CD4-positive, CD25-positive, alpha-beta regulatory T cell (primary cell): ENCODE measurements at places on chromosomes 3 and 15. TPM values are rescaled to one million over a fixed set of nuclear protein-coding genes. Genes with fewer than 3 reads are reported as not detected.

DNA sequence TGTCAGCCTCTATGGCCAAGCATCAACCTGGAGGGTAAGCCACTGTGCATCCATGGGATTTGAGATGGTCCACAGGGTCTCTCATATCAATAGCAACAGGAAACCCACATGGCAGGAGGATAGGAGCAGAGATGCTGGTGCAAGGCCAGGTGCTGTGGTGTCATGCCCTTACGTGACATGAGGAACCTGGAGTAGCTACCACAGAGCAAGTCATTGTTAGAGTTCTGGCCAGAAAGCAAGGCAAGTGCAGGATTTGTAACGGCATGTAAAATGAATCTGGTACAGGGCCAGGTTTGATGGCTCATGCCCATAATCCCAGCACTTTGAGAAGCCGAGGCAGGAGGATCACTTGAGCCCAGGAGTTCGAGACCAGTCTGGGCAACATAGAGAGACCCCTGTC is 14.8 kb upstream of the ZNF774 start:
- no peaks in the 10 kb centered on the region for H3K27me3 ChIP-seq
- no peak for DNase-seq
- no peaks in the 10 kb centered on the region for H3K36me3 ChIP-seq
- peaks cover under 1% of the 10 kb centered on the region for H3K4me1 ChIP-seq
- H3K27ac ChIP-seq = no peak overlapping the region

DNA sequence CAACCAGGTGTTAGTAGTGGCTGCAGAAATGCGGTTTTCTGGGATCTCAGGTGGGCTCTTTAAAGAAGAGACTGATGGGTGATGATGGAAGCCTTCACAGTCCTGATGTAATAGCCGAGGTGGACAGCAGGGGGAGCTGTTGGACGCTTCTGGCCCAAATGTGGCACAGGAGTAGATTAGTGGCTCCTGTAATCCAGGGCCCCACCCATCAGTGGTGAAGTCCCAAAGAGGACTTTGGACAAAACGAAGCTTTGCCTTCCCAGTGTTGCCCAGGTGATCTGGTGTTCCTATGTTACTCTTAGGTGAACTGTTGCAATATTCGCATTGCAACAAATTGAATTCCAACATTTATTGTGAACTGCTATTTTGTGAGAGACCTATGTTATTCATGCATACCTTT is 31.8 kb upstream of the MYZAP start:
- H3K36me3 ChIP-seq = no peaks in the 10 kb centered on the region
- H3K4me3 ChIP-seq = no peak overlapping the region
- peaks cover 13% of the 10 kb centered on the region for H3K4me1 ChIP-seq
- H3K27ac ChIP-seq = no peak overlapping the region
- DNase-seq = peak; percentile 53

GRCh38 chr3:126274735-126275619 is 82.2 kb downstream of the KLF15 start:
- no peaks in the 10 kb centered on the region for H3K27me3 ChIP-seq
- H3K36me3 ChIP-seq = no peaks in the 10 kb centered on the region
- DNase-seq = no peak
- H3K4me1 ChIP-seq = no peaks in the 10 kb centered on the region

The PLA2G4F gene
- total RNA-seq = not detected

GRCh38 chr3:31230425-31231223 is 302.1 kb upstream of the STT3B start:
- no peaks in the 10 kb centered on the region for H3K27me3 ChIP-seq
- peaks cover 58% of the 10 kb centered on the region for H3K4me1 ChIP-seq
- H3K36me3 ChIP-seq = no peaks in the 10 kb centered on the region
- peak; percentile 78 for DNase-seq
- H3K27ac ChIP-seq = no peak overlapping the region
- H3K4me3 ChIP-seq = peak overlapping the region; percentile 42

GRCh38 chr15:101058735-101059134 is 139.6 kb downstream of the LRRK1 start:
- no peaks in the 10 kb centered on the region for H3K4me1 ChIP-seq
- no peaks in the 10 kb centered on the region for H3K36me3 ChIP-seq
- DNase-seq = no peak
- H3K27ac ChIP-seq = no peak overlapping the region
- H3K4me3 ChIP-seq = no peak overlapping the region

DNA sequence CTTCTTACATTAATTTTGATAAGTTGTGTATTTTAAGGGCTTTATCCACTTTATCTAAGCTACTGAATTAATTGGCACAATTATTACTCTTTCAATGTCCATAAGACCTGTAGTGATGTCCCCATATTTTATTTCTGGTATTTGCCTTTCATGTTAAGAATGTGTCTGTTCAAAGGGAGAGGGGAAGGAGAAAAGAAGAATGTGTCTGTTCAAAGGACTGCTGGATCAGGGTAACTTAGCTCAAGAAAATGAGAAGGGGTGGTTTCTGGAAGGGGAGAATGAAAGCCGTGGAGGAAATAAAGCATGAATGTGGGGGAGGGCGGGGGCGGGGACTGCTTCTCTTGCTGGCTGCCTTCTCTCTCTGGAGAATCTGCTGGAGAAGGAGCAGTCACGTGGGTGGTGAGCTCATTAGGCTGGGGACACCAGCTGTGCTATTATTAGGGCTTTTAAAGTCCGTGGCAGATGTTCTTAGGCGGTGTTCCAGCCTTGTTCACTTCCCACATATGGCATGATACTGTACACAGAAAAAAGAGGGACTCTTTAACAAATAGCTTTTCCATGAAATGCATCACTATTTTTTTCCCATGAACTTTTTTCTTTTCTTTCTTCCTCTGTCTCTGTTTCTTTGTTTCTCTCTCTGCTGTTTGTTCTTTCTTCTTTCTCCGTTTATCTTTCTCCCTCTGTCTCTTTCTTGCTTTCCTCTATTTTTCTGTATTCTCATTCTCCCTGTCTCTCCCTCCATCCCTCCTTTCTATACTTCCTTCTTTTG is 63.7 kb upstream of the ULK4 start:
- no peaks in the 10 kb centered on the region for H3K27me3 ChIP-seq
- H3K27ac ChIP-seq = no peak overlapping the region
- H3K36me3 ChIP-seq = no peaks in the 10 kb centered on the region
- no peak for DNase-seq
- peaks cover 6% of the 10 kb centered on the region for H3K4me1 ChIP-seq
- no peak overlapping the region for H3K4me3 ChIP-seq

GRCh38 chr3:177449360-177450006 is 252.2 kb upstream of the TBL1XR1 start:
- H3K36me3 ChIP-seq = no peaks in the 10 kb centered on the region
- H3K27ac ChIP-seq = peak overlapping the region; percentile 80
- H3K27me3 ChIP-seq = no peaks in the 10 kb centered on the region
- DNase-seq = peak; percentile 48

GRCh38 chr3:127701280-127701911 is 28.6 kb downstream of the ABTB1 start:
- no peak overlapping the region for H3K4me3 ChIP-seq
- peaks cover 3% of the 10 kb centered on the region for H3K27me3 ChIP-seq
- H3K4me1 ChIP-seq = no peaks in the 10 kb centered on the region
- H3K27ac ChIP-seq = no peak overlapping the region
- no peak for DNase-seq

- no peak for DNase-seq
- no peak overlapping the region for H3K4me3 ChIP-seq
- H3K27ac ChIP-seq = no peak overlapping the region
Observed at GRCh38 chr3:180829409-180830405, 82.8 kb upstream of the FXR1 start.

The NMNAT3 gene
- total RNA-seq = 1.5 TPM

DNA sequence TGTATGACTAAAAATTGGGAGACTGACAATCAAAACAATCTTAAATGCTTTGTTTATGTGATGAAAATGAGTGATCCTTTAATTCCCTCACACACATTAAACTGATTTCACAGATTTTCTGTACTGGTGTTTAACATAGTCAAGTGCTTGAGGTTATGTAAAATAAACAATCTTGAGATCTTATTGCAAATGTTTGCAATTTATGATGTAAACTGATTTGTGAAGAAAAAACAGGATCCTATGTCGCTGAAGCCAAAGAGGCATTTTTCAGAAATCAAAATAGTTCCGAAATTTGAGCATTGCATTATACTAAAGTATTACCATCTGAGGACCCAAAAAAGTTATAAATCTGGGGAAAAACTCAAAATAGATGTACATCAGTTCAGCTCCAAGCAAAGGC is 12.7 kb downstream of the SHOX2 start:
- peaks cover 11% of the 10 kb centered on the region for H3K4me1 ChIP-seq
- no peak overlapping the region for H3K27ac ChIP-seq

- no peak overlapping the region for H3K4me3 ChIP-seq
- H3K36me3 ChIP-seq = no peaks in the 10 kb centered on the region
- DNase-seq = no peak
- H3K27ac ChIP-seq = no peak overlapping the region
Observed at GRCh38 chr15:48834756-48835155, 23.9 kb upstream of the CEP152 start.

DNA sequence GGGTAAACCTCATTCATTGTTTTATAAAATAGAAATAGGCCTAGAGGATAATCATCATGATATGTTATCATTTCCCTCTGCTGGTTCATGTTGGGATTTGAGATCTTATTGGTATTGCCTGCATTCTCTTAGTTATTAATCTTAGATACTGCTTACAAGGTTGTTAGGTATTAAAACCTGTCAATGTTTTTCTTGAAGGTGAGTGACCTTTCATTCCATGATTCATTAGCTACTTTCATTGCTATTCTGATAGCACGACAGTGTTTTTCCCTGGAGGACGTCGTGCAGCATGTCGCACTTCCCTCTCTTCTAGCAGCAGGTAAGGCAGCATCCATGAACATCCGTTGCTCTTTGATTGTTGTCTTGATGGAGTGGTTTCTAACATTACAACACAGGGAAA is 17.1 kb downstream of the P2RY12 start:
- H3K27ac ChIP-seq = no peak overlapping the region
- H3K36me3 ChIP-seq = no peaks in the 10 kb centered on the region
- no peak overlapping the region for H3K4me3 ChIP-seq

DNA sequence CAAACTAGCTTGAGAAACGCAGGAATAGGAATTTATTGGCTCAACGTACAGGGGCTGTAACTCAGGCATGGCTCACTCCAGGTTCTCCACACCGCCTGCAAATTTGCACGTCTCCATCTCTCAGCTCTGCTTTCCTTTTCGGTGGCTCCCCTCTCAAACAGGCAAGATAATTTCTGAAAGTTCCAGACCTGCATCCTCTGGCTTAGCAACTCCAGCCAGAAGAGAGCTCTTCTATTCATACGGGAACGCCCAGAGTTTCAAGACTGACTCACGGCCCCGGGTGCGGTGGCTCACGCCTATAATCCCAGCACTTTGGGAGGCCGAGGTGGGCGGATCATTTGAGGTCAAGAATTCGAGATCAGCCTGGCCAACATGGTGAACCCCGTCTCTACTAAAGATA is 139.7 kb upstream of the BNIP2 start:
- H3K27ac ChIP-seq = no peak overlapping the region
- H3K27me3 ChIP-seq = peaks cover 4% of the 10 kb centered on the region
- H3K4me3 ChIP-seq = no peak overlapping the region
- H3K36me3 ChIP-seq = no peaks in the 10 kb centered on the region

The CYP1A2 gene
- not detected for total RNA-seq

The COL6A6 gene
- total RNA-seq = not detected

GRCh38 chr3:47978386-47978785 is 37.8 kb downstream of the MAP4 start:
- H3K4me1 ChIP-seq = no peaks in the 10 kb centered on the region
- no peaks in the 10 kb centered on the region for H3K36me3 ChIP-seq
- DNase-seq = no peak

DNA sequence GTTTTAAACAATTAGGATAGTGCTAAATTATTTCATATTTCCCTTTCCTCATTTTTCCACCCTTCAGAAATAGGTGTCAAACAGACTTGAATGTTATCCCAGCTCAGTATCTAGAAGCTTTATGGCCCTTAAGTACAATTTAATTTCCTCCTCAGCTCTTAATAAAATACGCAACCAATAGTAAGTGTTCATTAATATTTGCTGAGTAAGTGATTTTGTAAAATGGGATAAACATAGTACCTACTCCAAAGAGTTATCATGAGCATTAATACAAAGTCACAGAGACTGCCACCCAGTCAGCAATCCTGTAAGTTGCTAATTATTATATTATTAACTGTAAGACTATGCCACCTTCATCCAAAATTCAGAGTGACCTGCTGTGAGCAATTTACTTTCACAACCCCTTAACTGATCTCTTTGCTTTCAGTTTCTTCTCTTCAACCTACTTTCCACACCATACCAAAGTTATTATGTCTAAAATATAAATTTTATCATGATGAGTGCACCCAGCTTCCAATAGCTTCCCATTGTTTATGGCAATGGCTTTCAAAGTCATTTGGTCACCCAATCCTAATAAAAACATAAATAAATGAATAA is 30.7 kb upstream of the CLDN1 start:
- H3K27me3 ChIP-seq = peaks cover 3% of the 10 kb centered on the region
- no peaks in the 10 kb centered on the region for H3K4me1 ChIP-seq
- H3K27ac ChIP-seq = no peak overlapping the region
- no peak overlapping the region for H3K4me3 ChIP-seq
- H3K36me3 ChIP-seq = no peaks in the 10 kb centered on the region

The COPS2 gene
- 102 TPM for total RNA-seq

DNA sequence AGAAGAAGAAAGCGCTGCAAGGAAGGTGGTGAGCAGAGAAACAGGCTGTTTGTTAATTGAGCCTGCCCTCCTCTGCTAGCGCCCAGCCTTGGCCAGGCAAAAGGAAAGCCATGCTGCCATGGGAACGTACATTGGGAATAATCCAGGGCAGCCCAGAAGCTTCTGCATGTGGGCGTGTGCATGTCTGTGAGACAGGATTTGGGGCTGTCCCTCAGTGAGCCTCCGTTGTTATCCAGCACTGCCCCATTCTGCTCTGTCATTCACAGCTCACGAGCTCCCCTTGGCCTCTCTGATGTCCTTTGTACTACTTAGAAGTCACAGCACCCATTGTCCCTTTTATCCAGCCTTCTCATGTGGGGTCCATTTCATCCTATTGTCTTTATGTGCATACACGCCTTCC is 239.1 kb upstream of the ROPN1 start:
- DNase-seq = no peak
- no peak overlapping the region for H3K27ac ChIP-seq
- no peaks in the 10 kb centered on the region for H3K36me3 ChIP-seq
- H3K4me3 ChIP-seq = no peak overlapping the region
- no peaks in the 10 kb centered on the region for H3K27me3 ChIP-seq
- H3K4me1 ChIP-seq = no peaks in the 10 kb centered on the region

DNA sequence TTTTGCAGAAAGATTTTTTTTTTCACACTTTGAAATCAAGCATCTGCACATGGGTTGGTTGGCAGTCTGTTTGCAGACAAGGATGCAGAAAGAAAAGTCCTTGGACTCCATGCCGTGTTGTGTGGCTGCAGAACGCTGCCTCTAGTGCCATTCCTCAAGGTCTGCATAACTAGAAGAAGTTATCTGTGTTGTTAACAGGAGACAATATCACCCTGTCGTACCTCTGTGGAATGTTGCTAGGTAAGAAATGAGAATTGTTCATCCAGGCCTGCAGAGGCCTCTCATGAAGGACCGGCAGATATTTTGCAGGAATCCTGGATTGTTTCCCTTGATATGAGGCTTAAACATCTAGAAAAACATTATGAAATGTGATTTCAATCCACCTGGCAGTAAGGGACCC is 58.5 kb upstream of the PPARG start:
- no peak overlapping the region for H3K27ac ChIP-seq
- H3K4me1 ChIP-seq = no peaks in the 10 kb centered on the region
- H3K27me3 ChIP-seq = peaks cover 4% of the 10 kb centered on the region
- no peak overlapping the region for H3K4me3 ChIP-seq

- H3K27me3 ChIP-seq = no peaks in the 10 kb centered on the region
- no peak overlapping the region for H3K27ac ChIP-seq
- H3K4me1 ChIP-seq = no peaks in the 10 kb centered on the region
- no peak overlapping the region for H3K4me3 ChIP-seq
Observed at GRCh38 chr3:23489300-23490158, 286.4 kb downstream of the UBE2E2 start.

The SORD gene
- total RNA-seq = 3.4 TPM
